Thoracic aorta endothelial cell (primary cell): ENCODE measurements at places on chromosomes 7 and 10. TPM values are rescaled to one million over a fixed set of nuclear protein-coding genes. Genes with fewer than 3 reads are reported as not detected.

AGR2 gene
- not detected in 2 replicates for total RNA-seq

C10orf53 gene
- total RNA-seq: not detected in 2 replicates

CUBN gene
- 3.1 and 5.2 TPM in 2 replicates for total RNA-seq

ZNF488 gene
- total RNA-seq: 0.07 TPM in 1 of 2 replicates, not detected in the other

GHRHR gene
- 0.14 TPM in 1 of 2 replicates, not detected in the other for total RNA-seq

PNLIPRP1 gene
- total RNA-seq: not detected in 2 replicates

ANKRD1 gene
- 591 and 1,007 TPM in 2 replicates for total RNA-seq

MRLN gene
- total RNA-seq: not detected in 2 replicates

PRSS1 gene
- total RNA-seq: not detected in 2 replicates

TMEM229A gene
- total RNA-seq: not detected in 2 replicates

SPRN gene
- not detected in 2 replicates for total RNA-seq

PLAC9 gene
- 4.7 and 4.9 TPM in 2 replicates for total RNA-seq

OSBPL3 gene
- total RNA-seq: 62.4 and 65.4 TPM in 2 replicates

AKR1B15 gene
- not detected in 2 replicates for total RNA-seq

PAX2 gene
- total RNA-seq: not detected in 2 replicates

FOXP2 gene
- total RNA-seq: 0.40 TPM in 1 of 2 replicates, not detected in the other

MEIG1 gene
- 1.1 TPM in 1 of 2 replicates, not detected in the other for total RNA-seq

PON1 gene
- not detected in 2 replicates for total RNA-seq

EPHA1 gene
- total RNA-seq: under 0.01 TPM in 1 of 2 replicates, not detected in the other

SAP25 gene
- 0.53 TPM in 1 of 2 replicates, not detected in the other for total RNA-seq

AOAH gene
- total RNA-seq: not detected in 2 replicates
